Hippocampal formation (tissue), 2 donors: ENCODE measurements at places on chromosomes 5 and 9.
A peak's percentile ranks its signal among the peaks of the same experiment; 100 is the strongest.

DNA sequence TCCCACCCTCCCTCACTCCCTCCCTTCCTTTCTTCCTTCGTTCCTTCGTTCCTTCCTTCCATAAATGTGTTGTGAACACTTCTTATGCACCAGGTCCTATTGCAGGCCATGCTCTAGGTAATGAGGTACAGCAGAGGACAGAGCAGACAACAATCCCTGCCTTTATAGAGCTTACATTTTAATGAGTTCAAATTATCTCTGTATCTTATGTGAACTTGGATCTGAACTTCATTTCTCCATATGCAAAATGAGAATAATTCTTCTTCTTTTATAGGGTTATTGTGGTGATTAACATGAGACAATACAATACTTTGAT lies 37.2 kb downstream of the SLC27A6 start:
- DNase-seq, result no peak

DNA sequence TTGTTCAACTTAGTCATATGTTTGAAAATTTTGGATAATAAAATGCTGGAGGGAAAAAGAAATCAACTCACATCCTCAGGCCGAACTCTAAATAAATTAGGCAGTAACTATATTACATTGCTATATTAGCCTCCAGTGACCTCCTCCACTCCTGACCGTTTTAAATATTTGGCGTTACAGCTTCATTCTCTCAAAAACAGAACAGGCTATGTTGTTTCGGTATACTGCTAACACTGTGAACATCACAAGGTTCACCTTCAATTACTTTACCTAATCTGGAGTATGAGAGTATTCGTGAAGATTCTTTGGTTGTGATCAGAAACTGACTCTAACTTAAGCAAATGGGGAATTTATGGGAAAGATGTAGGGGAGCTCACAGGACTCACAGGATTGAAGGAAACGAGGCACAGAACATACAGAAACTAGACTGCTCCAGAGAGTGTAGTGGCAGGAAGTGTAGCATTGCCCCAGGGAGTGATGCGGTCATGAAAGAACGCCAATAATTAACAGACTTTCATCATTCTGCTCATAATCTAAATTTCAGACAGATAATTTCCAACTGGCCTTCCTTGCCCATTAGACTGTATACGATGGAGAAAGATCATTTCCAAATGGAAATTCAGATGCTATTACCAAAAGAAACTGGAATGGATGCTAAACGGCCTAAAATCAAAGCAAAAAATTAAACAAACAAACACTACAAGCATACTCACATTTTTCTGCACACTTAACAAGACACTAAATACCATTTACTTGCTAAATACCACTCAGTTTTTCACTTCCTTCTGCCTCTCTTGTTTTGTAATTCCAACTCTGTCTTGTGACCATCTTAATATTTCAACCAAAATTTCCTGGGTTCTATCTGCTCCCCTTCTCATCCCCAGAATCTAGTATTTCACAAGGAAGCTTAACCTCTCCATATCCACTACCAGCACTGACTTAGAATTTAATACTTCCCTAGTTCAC lies 110.1 kb upstream of the LPAR1 start:
- DNase-seq, result no peak

- peak; percentile 34 for DNase-seq
These were observed 112.7 kb downstream of the OSTF1 start for GRCh38 chr9:75200892-75201470.

GRCh38 chr5:59773294-59773693 lies 120.2 kb downstream of the PDE4D start:
- DNase-seq, result no peak

GRCh38 chr9:102950346-102950745 lies 44.8 kb upstream of the CYLC2 start:
- no peak for DNase-seq

DNA sequence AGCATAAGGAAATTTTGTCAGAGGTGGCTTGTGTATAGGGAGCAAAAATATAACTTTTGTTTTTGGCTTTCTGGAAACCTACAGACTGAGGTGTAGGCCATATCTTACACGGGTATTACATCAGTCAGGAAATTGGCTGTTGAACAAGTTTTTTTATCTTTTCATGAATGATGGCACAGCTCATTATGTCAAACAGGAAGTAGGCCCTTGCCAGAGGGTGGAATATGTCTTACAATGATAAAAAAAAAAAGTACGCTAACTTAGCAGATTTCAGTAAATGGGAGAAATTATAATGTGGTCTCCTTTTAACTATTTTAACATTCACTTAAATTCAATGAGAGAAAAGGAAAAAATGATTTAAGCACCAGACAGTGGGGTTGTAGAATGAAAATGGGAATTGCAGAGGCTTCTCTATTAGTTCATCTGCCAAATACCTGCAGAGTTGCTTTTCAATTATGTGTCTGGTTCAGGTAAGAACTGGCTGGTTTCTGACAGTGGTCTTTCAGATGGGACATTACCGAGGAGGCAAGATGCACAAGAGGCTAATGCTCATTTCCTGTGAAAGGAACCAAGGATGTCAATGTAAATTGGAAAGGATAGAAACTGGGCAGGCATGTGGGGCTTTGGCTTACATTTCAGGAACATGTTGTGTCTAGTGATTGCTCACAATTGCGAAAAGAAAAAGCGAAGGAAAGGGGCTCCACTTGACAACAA lies 169.9 kb downstream of the NNT start:
- DNase-seq, result no peak

GRCh38 chr9:114314256-114314867 lies 8.5 kb upstream of the ORM1 start:
- DNase-seq, result no peak

DNA sequence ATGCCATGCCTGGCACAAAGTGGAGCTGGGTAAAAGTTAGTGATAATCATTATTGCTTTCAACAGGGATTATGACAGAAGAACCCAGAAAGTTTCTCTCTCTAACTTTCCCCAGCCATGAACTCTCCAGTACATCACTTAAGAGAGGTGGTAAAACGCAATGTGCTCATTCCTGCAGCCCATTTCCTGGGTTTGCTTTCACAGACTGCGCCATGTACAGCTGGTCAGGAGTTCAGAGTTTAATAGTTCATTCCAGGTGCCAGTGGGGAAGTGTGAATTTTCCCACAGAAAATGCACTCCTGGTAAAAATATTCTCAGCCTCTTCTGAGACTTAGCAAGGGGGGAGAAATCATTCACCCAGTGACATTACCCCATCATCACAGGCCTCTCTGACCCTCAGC lies 35.5 kb downstream of the ADAM19 start:
- no peak for DNase-seq

DNA sequence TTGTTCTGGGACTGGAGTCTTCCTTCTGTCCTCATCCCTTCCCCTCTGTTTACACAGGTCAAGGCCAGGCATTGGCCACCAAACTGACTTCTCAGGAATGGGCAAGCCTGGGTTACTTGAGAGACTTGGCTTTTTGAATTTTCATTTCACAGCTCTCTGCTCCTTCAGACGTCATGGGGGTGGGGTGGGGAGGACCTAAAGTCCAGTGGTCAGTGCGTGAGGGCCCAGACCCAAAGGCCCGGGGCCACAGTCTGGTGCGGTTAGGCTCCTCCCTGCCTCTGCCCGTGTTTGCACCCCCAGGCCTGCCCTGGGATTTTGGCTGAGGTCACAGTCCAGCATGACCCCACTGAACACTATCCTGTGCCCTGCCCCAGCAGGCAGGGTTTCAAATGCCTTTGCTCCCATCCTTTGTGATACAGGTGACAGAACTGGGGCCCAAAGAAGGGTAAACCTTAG lies 4.1 kb upstream of the CXXC5 start:
- no peak for DNase-seq

GRCh38 chr5:115557667-115558387 lies 13.3 kb upstream of the FEM1C start:
- DNase-seq, result no peak

- DNase-seq, result no peak
These were observed 41.6 kb upstream of the PITX1 start for GRCh38 chr5:135075621-135076020.

DNA sequence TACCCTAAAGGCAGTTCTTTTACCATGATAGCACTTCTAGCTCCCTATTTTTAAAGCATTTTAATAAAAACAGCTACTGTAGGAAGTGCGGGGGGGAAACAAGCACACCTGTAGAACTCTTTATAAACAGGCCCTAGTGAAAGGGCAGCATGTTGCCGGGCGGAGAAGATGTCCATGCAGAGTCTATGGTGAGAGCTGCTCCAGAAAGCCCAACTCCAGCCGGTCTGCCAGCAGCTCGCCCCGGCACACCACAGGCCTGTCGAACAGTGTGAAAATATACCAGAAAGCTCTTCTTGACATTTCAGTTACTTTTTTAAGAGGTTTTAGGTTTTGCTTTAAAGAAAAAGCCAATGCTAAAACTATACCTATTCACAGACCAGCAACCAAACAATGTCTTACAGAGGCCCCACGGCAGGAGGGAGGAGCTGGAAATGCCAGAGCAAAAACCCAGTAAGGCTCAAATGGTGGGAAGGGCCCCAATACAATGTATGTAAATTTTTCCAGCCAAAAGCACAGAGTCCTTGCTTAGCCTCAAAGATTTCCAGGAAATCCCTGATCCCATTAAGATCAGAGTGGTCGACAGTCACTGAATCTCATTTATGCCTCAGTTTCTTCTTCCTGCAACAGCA lies 121.2 kb downstream of the SAXO1 start:
- DNase-seq, result no peak

DNA sequence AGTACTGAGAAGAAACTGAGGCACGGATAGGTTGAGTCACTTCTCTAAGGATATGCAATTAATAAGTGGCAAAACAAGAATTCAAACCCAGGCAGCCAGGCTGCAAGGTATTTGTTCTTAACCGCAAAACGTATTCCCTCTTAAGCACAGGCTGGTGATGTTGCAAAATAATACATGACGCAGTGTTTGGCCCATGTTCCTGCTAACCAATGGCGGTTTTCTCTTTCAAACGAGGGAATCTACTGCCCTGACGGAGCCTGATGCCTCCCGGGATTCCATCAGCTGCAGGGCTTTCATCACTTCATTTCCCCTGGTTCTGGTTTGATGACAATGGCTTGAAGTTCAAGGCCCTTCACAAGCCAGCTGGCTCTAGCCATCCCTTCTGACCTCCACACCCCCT lies 154.8 kb downstream of the SLIT3 start:
- no peak for DNase-seq

DNA sequence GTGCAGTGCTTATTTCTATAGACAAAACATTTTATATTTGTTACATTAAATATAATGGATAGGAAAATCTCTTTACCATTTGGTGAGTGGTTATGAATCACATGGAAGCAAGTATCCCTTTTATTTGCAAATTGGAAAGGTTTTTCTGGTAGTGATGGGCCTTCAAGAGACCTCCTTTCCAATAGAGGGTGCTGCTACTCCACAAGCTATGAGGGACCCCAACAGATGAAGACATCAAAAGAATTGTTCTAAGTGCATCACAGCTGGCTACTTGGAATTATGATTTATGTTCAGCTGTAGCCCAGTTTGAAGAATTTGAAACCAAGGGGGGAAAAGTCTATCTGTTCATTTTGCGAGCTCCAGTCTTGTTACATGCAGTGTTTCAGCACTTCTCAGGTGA lies 493.7 kb upstream of the SGCD start:
- DNase-seq, result no peak

- no peak for DNase-seq
These were observed 8.3 kb upstream of the TIFAB start for GRCh38 chr5:135460246-135461033.

GRCh38 chr9:70569070-70569772 lies 154.8 kb upstream of the KLF9 start:
- DNase-seq, result no peak
